Astrocyte (in vitro differentiated cells and primary cell): ENCODE measurements at places on chromosomes 11 and 22. TPM values are rescaled to one million over a fixed set of nuclear protein-coding genes. Genes with fewer than 3 reads are reported as not detected.

DNA sequence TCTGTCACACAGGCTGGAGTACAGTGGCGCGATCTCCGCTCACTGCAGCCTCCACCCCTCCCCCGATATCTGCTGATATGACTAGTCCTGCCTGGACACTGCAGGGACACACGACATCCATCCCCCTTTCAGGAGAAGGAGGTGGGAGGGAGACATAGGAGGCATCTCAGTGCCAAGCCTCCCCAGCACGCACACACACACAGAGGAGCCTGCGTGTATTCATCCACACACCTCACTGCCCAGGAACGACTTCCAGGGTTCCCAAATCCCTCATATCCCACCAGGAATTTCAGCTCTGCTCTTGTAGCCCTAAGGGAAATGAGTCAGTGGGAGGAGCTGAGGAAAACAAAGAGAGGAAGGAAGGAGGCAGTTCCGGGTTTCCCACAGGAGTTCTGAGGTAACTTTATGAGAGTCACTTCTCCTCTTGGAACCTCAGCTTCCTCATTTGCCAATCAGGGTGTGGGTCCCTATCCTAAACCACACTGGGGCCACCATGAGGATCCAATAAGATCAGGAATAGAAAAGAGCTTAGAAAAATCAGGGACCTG, 37.2 kb upstream of the ACER3 start:
- H3K36me3 ChIP-seq = no peaks in the 10 kb centered on the region
- H3K27me3 ChIP-seq = no peaks in the 10 kb centered on the region
- peak overlapping the region; percentile 73 for H3K27ac ChIP-seq
- peaks cover 21% of the 10 kb centered on the region for H3K4me1 ChIP-seq
- peak; percentile 79 for DNase-seq

DNA sequence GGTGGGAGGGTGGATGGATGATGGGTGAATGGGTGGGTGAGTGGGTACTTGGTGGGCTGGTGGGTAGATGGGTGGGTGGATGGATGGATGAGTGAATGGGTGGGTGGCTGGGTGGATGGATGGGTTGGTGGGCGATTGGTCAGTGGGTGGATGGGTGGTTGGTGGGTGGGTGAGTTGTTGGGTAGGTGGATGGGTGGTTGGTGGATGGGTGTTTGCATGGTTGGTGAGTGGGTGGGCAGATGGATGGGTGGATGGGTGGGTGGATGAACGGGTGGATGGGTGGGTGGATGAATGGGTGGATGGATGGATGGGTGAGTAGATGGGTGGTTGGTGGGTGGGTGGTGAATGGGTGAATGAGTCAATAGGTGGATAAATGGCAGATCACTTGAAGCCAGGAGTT, 43.0 kb upstream of the LRRC32 start:
- no peaks in the 10 kb centered on the region for H3K27me3 ChIP-seq
- no peak for DNase-seq
- no peak overlapping the region for H3K4me3 ChIP-seq
- no peaks in the 10 kb centered on the region for H3K36me3 ChIP-seq
- H3K4me1 ChIP-seq = no peaks in the 10 kb centered on the region

- H3K36me3 ChIP-seq = no peaks in the 10 kb centered on the region
- DNase-seq = no peak
- no peak overlapping the region for H3K27ac ChIP-seq
- no peaks in the 10 kb centered on the region for H3K4me1 ChIP-seq
- no peak overlapping the region for H3K4me3 ChIP-seq
- H3K27me3 ChIP-seq = no peaks in the 10 kb centered on the region
Measured at GRCh38 chr11:26558190-26558589, 13.9 kb downstream of the MUC15 start.

GRCh38 chr22:21074102-21074715, 28.5 kb downstream of the LRRC74B start:
- peak; percentile 77 for DNase-seq
- peaks cover 12% of the 10 kb centered on the region for H3K4me1 ChIP-seq
- H3K36me3 ChIP-seq = no peaks in the 10 kb centered on the region
- H3K4me3 ChIP-seq = no peak overlapping the region
- H3K27me3 ChIP-seq = no peaks in the 10 kb centered on the region
- no peak overlapping the region for H3K27ac ChIP-seq

DNA sequence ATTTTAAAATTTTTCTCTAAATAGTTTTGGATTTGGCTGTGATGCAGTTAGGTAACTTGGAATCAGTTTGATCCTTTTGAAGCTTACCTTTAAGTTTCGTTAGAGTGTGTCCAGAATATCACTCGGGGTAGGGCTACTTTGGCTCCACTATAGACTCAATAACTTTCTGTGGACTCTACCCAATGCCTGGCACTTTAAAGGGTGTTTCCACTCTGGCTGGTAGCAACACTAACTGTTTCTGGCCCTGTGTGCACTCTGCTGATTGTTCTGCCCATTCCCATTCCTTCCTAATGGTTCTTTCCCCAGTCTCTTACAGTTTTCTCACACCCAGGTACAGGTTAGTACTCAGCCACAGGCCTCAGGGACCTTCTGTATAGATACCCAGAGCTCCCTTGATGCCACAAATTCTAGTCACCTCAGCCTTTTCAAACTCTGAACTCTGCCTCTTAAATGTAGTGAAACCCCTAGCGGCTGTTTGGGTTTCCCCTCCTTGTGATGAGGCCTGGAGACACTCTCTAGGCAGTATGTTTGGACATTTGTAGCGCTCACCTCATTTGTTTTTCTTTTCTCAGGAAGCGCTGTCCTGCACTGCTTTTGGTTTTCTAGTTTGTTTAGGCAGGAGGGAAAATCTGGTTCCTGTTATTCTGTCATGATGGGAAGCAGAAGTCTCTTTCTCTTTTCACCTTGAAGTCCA, 16.8 kb downstream of the CUL5 start:
- no peaks in the 10 kb centered on the region for H3K36me3 ChIP-seq
- no peak overlapping the region for H3K27ac ChIP-seq
- H3K4me3 ChIP-seq = no peak overlapping the region
- no peaks in the 10 kb centered on the region for H3K27me3 ChIP-seq
- H3K4me1 ChIP-seq = no peaks in the 10 kb centered on the region

- no peak for DNase-seq
- H3K36me3 ChIP-seq = no peaks in the 10 kb centered on the region
- peaks cover 40% of the 10 kb centered on the region for H3K27me3 ChIP-seq
- no peak overlapping the region for H3K27ac ChIP-seq
- H3K4me3 ChIP-seq = no peak overlapping the region
- H3K4me1 ChIP-seq = no peaks in the 10 kb centered on the region
Measured at GRCh38 chr22:39920134-39920743, 19.4 kb downstream of the GRAP2 start.

DNA sequence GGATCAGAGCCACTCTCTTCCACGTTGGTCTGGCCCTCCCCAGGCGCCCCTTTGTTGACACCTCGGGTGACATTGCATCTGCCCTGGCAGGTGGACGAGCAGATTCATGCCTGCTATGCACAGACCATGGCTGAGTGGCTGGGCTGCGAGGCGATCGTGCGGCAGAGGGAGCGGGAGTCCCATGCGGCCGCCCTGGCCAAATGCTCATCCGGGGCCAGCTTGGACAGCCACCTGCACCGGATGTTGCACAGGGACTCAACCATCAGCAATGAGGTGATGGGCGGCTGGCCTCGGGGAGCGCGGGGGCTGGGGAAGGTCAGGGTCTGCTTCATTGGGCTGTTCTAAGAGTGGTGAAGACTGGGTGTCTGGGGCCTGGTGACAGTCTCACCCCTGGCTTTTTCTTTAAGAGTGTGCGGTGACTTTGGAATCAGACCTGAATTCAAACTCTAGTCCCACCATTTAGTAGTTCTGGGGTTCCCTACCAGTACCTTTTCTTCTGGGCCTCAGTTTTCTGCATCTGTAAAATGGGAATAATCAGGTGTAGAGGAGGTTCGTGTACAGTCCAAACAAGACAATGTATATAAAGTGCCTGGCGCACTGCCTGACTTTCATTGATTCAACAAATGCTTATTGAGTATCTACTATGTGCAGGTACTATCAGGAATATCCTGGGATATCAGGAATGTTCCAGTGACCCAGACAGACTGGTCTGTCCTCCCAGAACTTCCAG, 53.0 kb downstream of the LHFPL7 start:
- H3K27me3 ChIP-seq = peaks cover 14% of the 10 kb centered on the region
- peaks cover 12% of the 10 kb centered on the region for H3K4me1 ChIP-seq
- no peak for DNase-seq
- H3K36me3 ChIP-seq = no peaks in the 10 kb centered on the region
- no peak overlapping the region for H3K4me3 ChIP-seq

DNA sequence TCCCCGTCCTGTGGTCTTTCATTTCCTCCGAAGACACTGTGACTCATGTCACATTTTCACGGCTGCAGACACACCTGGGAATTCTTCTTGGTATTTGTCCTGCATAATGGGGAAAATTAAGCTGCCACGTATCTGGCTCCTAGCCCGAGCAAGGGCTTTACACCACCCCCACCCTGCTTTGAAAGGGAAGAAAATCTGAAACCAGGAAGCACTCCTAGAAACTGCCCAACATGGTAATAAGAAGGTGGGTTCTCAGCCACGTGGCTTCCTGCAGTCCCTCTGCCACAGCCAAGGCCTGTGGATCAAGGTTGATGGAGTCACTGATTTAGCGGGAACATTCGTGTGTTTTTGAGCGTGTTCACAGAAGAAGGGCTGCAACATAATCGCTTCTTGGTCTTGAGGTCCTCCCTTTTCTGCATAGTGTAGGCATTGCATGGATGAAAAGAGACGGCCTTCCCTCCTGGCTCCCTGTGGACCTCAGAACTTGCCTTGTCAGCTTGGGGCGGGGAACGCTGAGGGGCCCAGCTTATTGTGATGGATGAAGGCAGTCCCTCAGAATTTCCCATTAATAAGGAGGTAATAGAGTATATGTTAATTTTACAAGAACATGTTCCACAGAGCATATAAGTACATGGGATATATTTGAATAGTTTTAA, 292.0 kb downstream of the NTM start:
- no peak for DNase-seq
- no peaks in the 10 kb centered on the region for H3K27me3 ChIP-seq
- H3K27ac ChIP-seq = peak overlapping the region; percentile 47
- H3K36me3 ChIP-seq = no peaks in the 10 kb centered on the region

- DNase-seq = peak; percentile 61
- H3K27ac ChIP-seq = no peak overlapping the region
- H3K27me3 ChIP-seq = peaks cover 3% of the 10 kb centered on the region
- H3K4me3 ChIP-seq = no peak overlapping the region
Measured at GRCh38 chr11:112588252-112588694, 327.6 kb upstream of the PLET1 start.

GRCh38 chr22:45337536-45337935, 27.8 kb downstream of the FAM118A start:
- no peak overlapping the region for H3K4me3 ChIP-seq
- no peak for DNase-seq
- H3K27me3 ChIP-seq = no peaks in the 10 kb centered on the region

EIF3F gene
- 243 and 260 TPM in 2 replicates for total RNA-seq

DDX25 gene
- total RNA-seq = 0.70 and 1.1 TPM in 2 replicates

ARHGEF17 gene
- 59.7 and 66.4 TPM in 2 replicates for total RNA-seq

CCDC87 gene
- 0.31 and 0.34 TPM in 2 replicates for total RNA-seq

CARNS1 gene
- 0.10 and 0.23 TPM in 2 replicates for total RNA-seq

PLA2G3 gene
- not detected in 2 replicates for total RNA-seq

ACR gene
- total RNA-seq = not detected in 2 replicates
